Skeletal muscle cell (primary cell): ENCODE measurements at places on chromosomes 1 and 21.
A peak's percentile ranks its signal among the peaks of the same experiment; 100 is the strongest.

GRCh38 chr1:219099307-219099706 lies 74.4 kb upstream of the LYPLAL1 start:
- no peak for DNase-seq

DNA sequence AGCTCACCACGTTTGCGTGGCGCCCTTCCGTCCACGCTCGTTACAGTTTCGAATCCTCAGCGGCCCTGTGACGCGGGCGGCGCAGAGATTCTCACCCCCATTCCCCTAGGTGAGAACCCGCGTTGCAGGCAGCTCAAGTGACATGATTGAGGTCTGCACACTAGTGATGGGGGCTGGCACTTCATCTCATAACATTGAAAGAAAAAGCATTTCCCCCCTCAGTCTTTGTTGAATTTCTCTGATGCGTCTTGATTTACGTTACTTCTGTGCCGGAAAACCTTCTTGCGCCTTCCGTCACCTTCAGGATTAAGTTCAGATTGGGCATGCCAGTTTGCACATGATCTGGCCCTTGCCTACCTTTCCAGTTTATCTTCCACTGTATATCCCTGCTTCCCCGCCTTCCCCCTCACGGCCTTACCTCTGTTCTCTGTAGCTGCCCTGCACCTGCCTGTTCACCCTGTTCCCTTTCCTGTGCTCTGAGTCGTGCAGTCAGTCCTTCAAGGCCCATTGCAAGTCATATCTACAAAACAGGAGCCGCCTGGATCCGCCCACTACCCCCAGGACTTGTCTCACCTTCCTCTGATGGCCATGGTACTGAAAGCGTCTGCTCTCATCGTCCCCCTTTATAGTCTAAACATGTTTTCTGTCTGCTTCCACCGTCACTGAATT lies 1.1 kb downstream of the CTPS1 start:
- DNase-seq = no peak

GRCh38 chr1:223836586-223836985 lies 9.2 kb downstream of the TP53BP2 start:
- DNase-seq = no peak

DNA sequence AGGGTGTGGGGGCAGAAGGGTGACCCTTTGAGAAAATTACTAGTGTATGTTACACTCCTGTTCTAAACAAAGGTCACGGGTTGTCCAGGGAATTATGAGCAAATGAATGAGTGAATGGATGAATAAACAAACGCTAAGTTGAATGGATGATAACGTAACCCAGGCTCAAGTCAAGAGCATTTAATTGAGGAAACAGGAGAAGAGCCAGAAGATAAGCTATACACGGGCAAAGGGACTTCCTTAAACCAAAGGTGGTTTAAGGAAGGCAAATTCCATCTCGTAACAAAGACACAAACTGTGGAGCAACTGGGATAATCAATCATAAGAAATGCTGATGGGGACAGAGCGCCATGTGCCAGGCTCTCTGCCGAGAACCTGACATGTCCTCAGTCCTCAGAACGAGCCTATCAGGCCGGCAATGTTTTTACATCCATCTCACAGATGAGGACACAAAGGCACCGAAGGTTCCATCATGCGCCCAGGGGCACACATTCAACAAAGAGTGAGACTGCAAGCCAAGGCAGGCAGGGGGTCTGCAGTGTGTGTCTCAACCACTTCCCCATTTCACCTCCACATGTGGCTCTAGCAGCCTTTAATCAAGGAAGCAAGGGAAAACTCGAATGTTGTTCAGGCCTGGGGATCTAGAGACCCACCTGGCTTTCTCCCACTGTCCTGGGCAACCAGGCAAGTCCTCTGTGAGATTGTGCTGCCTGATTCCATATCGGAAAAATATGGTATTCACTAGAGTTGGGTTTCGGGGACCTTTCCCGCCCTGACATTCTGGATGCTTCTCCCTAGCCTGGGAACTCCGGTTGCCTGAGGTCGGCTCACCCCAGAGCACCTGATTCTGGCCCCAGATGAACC lies 126.8 kb upstream of the EDN2 start:
- DNase-seq = no peak

- DNase-seq = no peak
These were observed 550.0 kb downstream of the KIF26B start for GRCh38 chr1:245704765-245705164.

GRCh38 chr1:50023292-50024159 lies at the start of gene AGBL4:
TSS of gene AGBL4 (minus strand) at chr1:50023954.
- no peak for DNase-seq

DNA sequence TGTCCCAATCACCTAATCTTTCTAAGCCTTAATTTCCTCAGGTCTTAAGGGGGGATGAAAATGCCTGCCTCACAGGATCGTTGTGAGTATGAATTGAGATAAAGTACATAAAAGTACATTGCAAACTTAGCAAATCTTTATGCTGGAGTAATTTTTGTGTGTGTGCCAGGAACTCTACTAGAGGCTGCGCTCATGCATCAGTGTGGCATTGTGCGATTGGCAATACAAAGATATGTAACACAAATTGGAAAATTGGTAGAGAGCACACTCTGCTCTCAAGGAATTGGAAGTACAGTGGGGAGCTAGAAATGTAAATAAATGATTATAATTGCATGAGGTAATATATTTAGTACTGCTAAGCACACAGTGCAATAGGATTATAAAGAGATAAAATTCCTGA lies 398.3 kb downstream of the DUSP10 start:
- DNase-seq = no peak

DNA sequence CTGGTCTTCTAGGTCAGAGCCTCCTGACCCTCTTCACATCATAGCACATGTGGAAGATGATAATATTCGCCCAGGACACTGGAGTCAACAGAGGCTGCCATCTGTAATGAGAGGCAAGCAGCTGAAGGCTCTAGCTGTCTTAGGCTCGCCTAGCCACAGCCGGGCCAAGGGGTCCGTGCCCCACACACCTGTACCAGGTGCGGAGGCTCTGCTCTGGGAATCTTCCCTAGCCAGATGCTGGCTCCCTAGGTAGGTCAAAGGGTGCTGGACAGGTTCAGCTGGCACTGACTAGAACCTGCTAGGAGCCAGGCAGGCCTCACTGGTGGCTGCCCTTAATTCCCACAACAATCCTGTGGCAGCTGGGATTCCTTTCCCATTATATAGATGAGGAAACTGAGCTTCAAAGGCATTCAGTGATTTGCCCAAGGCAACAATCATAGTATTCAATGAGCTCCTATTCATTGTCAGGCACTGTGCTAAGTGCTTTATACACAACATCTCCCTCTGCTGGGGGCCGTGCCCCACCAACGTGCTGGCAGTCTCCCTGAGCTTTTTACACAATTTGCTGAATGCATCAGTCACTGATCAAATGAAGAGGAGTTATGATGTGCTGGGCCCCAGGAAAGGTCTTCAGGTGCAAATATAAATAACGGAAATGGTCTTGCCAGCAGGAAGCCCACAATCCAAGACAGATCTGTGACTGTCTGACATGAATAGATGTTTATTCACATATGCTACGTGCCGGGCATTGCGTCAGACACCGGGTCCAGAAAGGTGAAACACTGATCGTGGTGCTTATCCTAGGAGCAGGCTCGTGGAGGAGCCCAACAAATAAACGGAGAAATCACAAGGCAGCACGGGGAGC lies 58.0 kb downstream of the DDX20 start:
- DNase-seq = no peak

- no peak for DNase-seq
These were observed 1.5 kb downstream of the SCNN1D start for GRCh38 chr1:1281533-1282321.

- DNase-seq = no peak
These were observed 5.2 kb upstream of the ERRFI1 start for GRCh38 chr1:8031176-8031785.

GRCh38 chr1:154582885-154583284 lies 15.3 kb downstream of the CHRNB2 start:
- no peak for DNase-seq

DNA sequence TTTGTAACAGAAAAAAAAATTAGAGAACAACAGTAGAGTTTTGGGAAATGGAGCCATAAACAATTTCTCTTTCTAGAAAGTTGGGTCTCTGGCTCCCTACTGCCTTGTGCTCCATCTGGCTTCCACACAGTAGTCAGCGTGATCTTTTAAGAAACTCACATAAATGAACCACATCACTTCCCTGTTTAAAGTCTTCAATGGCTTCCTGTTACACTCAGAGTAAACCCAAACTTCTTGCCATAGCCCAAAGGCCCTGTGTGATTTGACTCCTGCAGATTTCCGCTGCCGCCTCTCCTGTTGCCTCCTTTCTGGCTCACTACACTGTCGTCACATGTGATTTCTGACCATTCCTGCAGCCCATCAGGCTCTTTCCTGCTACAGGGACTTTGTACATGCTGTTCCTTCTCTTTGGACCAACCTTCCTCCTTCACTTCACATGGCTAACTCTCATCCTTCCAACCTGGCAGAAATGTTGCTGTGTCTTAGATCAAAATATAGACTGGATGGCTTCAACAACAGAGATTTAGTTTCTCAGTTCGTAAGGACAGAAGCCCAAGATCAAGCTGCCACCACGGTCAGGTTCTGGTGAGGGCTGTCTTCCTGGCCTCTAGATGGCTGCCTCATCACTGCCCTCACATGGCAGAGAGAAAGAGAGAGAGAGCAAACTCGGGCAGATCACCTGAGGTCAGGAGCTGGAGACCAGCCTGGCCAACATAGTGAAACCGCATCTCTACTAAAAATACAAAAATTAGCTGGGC lies 34.0 kb downstream of the OPRD1 start:
- no peak for DNase-seq

GRCh38 chr1:43422995-43423671 lies 30.6 kb downstream of the HYI start:
- no peak for DNase-seq

GRCh38 chr1:225746361-225747179 lies 31.1 kb upstream of the SRP9 start:
- DNase-seq = peak; percentile 66

GRCh38 chr1:214380396-214380795 lies 99.4 kb downstream of the SMYD2 start:
- no peak for DNase-seq

DNA sequence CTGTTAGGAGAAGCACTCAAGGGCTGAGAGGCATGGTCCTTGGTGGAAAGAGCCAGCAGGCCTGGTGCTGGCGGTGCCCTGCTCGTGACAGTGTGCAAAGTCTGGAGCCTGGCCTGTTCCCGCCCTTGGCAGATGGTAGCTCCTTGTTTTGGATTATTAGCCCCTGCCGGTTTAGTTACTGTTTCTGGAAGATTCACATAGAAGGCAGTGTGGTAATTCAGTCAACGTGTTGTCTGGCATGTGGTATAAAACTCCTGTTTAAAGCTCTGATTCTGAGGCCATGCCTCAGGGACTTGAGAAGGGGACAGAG lies 6.8 kb downstream of the PKNOX1 start:
- DNase-seq = no peak

- peak; percentile 60 for DNase-seq
These were observed 390 bp downstream of the ZFP69B start for GRCh38 chr1:40450495-40451237.

- DNase-seq = peak; percentile 4
These were observed 25.7 kb downstream of the KCNK1 start for GRCh38 chr1:233639611-233640010.

DNA sequence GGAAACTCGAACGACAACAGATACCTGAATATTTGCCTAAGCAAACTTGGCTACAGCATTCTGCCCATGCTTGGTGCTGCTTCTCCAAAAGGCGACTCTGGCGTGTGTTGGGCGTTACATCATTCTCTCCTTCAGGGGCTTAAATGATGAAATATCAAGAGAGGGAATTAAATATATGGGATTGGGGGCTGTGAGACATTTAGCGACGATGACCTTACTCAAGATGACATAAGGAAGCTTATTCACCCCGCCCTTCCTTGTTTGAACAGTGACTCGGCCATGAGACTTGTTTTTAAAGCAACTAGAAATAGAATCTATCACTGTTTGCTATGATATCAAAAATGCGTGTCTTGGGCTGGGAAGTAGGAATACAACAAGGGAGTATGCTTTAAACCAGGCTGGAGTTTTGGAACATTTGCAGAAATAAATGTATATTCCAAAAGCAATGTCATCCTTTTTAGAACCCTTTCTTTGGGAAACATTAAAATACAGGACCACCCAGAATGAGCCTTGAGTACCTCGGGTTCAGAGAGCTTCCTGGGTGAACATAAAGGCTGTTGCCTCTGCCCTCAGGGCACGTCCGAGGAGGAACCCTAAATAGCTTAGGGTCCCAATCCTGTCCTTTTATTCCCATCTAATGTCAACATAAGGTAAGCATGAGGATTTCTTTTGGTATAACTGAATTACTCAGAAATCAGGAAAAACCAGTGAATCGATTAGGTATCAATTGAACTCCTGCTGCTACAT lies 123.3 kb upstream of the SLC45A1 start:
- no peak for DNase-seq

GRCh38 chr1:185573677-185574076 lies 160.5 kb upstream of the HMCN1 start:
- DNase-seq = no peak

GRCh38 chr21:25963181-25963580 lies 207.4 kb downstream of the APP start:
- no peak for DNase-seq

- DNase-seq = no peak
These were observed 17.5 kb downstream of the RUNX3 start for GRCh38 chr1:24912376-24913273.

DNA sequence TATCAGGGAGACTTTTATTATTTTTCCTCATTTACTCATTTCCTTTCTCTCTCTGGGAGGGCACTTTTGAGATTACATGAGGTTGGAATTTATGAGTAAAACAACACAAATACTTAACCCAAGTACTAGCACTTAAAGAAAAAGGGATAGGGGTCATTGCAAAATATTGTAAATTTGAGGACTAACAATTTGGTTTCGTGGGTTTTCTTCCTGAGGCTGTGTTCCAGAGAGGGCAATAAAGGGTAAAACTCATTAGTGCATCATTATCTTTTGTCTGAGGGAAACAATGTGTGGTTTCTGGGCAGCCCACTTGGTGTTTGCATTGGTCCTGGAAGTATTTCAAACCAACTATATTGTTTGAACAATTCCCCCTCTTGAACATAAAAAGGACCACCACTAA lies 96.5 kb downstream of the GREM2 start:
- no peak for DNase-seq

DNA sequence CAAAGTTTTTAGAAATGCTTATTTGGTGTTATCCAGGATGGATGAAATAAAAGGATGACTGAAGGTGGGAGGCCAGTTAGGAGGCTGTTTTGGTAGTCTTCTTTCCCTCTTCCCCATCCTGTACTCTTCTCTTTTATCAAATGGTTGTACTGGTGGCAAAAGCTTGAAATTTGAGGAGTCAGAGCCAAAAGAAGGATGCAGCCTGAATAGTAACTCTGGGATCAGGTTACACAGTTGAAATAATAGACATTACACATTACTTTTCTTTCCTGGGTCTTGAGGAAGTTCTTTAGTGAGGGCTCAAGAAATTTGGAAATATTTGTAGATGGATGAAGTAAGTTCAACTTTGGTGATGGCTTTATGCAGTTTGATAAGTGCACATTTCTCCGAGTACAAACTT lies 108.6 kb downstream of the GPR52 start:
- no peak for DNase-seq

GRCh38 chr1:167791281-167792187 lies 69.8 kb downstream of the MPZL1 start:
- DNase-seq = peak; percentile 99

DNA sequence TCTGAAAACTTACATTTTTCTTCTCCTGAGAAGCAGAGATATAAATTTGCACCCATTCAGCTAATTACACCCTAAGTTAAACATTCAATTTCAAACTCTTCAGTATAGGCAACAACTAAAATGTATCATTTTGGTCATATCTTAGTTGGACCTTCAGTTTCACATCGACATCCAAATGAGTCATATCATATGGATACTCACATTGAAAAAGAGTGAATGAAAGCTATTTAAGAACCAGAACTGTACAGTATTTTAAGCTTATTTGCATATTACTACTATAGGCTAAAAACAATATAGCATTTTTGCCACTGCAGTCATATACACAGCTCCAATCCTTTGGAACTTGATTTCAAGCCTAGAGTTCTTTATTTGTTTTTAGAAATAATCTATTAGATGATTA lies 33.6 kb downstream of the USP25 start:
- DNase-seq = no peak
